Fibroblast of villous mesenchyme (primary cell): ENCODE measurements at places on chromosomes 5 and 9. TPM values are rescaled to one million over a fixed set of nuclear protein-coding genes. Genes with fewer than 3 reads are reported as not detected.

FAM221B gene
- not detected in 2 replicates for total RNA-seq

STC2 gene
- 157 and 195 TPM in 2 replicates for total RNA-seq

C5orf52 gene
- not detected in 2 replicates for total RNA-seq

GLDC gene
- 0.32 and 0.43 TPM in 2 replicates for total RNA-seq

DNA sequence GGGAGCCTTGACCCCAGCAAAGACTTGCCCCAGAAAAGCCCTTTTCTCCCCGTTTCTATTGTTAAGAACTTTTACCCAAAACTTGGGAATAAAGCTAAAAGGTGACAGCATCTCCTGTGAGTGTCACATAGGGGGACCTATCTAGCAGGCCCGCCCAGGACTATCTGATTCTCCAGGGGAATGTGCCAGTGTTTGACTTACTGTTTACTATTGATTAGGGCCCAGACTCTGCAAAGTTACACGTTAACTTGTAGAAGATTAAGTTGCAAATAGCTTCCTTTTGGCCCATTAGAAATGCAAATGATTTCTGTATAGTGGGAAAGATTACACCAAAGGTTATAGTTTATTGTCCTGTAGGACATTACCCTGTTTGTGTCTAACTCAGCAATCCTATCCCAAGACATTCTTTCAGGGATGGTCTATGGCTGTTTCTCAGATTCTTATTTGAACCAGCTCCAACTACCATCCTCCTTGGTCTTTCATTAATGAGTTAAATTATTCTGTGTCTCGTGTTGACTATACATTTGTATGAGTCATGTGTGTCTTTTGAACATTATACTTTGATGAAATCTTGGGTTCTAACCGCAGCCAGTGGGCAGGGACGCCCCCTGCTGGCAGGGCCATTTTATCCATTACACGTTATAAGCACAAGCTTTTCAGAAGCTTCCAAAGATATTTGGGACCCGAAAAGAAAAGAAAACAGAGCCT lies 60.7 kb downstream of the HRH2 start:
- DNase-seq = peak; percentile 24

- DNase-seq = peak; percentile 42
Measured at GRCh38 chr9:893843-894420, 52.4 kb downstream of the DMRT1 start.

DNA sequence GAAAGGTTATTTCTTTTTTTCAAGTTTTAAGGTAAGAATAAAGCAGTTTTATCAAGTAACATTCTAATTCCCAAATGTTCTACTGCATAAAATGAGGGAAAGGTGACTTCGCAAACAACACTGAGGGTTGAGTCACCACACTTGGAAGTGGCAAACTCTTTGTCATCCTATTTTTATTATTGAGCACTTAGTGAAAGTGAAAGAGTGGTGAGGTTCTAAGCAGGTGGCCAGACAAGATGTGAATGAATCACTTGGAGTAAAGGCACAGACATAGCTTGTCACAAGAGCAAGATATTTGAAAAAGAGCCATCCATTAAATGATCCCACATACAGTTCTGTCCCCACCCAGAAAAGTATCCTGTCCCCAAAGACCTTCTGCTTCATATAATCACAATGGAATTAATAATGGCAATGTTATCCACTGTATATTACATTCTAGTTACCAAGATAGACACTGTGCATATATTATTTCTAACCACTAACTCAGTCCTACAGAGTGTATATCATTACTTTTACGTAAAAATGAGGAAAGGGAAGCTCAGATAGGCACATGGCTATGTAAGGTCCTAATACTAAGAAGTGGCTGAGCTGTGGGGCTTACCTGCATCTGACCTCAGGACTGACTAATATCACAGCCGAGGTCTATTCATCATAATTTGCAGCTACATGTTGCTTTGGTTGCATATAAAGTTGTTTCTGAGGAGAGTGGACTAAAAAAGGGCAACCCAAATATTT lies 730.4 kb upstream of the MEF2C start:
- DNase-seq = no peak

DNA sequence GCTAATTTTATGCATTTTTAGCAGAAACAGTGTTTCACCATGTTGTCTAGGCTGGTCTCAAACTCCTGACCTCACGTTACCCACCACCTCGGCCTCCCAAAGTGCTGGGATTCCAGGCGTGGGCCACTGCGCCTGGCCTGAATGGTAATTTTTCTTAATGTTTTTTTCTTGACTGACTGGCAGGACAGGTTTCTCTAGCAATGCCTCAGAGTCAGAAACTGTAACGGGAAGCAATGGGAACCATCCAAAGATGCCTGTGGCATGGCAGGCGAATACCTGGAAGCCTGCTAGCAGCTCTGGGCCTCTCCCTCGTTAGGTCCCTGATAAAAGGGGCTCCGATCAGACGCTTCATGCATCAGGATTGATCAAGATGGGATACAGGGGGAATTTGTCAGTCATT lies 639.2 kb downstream of the NR2F1-AS1 start:
- no peak for DNase-seq

- DNase-seq = peak; percentile 79
Measured at GRCh38 chr5:150780816-150781221, 2.3 kb downstream of the SMIM3 start.
